Endothelial cell of umbilical vein (primary cell): ENCODE measurements at places on chromosomes 7 and 10. TPM values are rescaled to one million over a fixed set of nuclear protein-coding genes. Genes with fewer than 3 reads are reported as not detected.
A peak's percentile ranks its signal among the peaks of the same experiment; 100 is the strongest.

GRCh38 chr10:8360814-8361509, 306.5 kb downstream of the GATA3 start:
- DNase-seq, result no peak

GRCh38 chr7:103592844-103593243, 146.8 kb upstream of the SLC26A5 start:
- no peak for DNase-seq

GRCh38 chr7:28621369-28621841, 209.1 kb downstream of the CREB5 start:
- no peak for DNase-seq

GRCh38 chr10:469947-470338, 219.5 kb downstream of the DIP2C start:
- DNase-seq, result no peak

DNA sequence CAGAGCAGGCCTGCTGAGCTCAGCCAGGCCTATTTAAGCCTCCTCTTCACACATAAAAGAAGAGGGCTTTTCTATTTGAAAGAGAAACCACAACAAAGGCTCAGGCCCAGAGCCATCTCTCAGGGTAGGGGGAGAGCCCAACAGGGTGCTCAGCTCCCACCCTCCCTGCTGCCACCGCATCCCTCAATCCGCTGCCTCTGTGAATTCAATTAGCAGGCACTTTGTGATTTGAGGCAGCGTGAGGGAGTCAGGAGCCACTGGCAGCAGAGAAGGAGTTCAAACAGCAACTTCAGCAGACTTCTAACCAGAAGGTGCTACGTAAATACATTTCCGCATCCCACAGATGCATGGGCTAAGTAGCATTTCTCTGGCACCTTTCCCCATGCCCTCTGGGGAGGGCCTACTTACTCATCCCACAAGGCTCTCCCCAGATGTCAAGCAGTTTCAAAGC, 45.2 kb downstream of the LRRC20 start:
- no peak for DNase-seq

DNA sequence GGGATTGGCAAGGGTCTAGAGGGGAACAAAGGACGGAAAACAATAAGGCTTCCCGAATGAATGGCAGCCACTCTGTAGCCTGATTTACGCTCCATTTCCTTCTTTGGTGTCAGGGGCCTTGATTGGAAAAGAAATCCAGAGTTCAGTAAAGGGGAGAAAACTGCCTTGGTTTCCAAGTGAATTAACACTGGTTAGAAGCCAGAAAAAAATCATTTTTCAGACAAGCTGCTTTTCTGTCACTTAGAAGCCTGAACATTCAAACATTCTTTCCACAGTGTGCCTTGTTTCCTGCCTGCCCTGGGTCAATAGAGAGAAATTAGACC, 283 bp upstream of the TRDMT1 start:
- DNase-seq, result no peak

DNA sequence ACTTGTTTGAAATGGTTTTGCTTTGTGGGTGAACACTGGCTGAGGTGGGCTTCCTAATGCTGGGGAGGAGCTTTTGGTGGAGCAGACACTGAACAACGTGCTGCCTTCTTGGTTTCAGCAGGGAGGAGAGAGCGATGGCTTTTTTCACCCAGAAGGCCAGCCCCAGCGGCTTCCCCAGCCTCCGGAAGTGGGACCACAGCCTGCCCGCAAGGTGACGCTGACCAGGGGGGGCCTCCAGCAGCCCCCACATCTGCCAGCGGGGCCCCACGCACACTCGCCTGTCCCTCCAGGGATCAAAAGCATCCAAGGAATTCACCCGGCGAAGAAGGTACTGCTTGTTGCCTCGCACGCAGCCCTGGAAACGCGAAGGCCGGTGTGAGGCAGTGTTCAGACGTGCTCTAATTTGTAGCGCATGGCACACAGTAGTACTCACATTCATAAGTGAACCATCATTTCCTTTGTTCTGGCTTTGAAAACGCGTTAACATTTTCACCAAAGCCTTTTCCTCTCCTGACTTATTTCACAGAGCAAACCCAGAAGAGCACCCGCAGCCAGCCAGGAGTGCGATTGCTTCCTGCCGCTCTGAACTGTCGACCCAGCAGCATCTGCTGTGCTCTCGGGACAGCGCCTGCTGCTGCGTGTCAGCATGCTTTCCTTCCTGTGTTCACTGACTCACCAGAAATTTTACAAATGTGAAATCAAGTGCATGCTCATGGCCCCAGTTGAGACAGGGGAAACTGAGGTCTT, 48.4 kb downstream of the SHH start:
- DNase-seq, result peak; percentile 88

GRCh38 chr7:100099452-100099851, 1.7 kb downstream of the MCM7 start:
- DNase-seq, result peak; percentile 45

DNA sequence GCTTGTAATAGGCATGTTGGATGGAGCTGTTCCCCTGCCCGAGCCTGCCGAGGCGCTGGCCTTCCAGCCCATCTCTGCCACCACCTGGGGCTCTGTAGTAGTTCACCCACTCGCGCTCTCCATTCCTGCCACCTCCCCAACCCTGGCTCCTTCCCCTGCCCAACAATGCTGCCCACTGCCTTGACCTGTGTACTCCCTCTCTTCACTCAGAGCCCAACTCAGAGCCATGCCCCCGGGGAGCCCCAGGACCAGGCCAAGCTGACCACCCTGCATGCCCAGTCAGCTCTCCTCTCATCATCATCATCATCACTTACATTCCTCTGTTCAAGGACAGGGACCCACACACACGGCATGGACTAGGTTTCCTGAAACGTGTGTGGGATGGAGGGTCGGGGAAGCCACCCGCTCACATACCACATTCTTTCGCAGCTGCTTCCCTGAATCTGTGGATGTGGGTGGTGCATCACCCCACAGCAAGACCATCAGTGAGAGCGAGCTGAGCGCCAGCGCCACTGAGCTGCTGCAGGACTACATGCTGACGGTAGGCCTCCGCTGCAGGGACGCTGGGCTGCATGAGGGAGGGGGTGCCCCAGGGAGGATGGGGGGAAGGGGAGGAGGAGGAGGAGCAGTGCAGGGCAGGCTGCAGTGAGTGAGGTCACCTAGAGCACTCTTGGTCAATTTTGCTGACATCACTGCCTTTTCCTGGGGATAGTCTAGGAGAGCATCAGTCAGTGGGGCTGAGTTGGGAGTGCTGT, 15.6 kb downstream of the NACAD start:
- DNase-seq, result no peak

DNA sequence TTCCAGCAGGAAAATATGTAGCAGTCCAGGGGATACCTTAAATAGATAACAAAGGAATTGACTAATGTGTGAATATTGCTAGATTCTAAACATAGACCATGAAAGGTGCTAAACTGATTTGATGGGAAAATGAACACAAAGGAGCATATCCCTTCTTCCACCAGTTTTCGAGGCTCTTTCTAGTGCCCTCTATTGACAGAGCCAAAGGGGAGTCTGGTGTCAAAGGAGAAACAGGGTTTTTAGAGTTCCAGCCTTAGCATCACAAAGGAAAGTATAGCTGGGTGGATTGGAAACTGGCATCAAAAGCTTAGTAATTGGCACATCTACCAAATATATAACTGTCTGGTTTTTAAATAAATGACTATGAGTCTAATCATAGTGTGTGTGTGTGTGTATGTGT, 636.8 kb downstream of the ETV1 start:
- no peak for DNase-seq

GRCh38 chr10:2791774-2792443, 275.4 kb upstream of the PFKP start:
- no peak for DNase-seq

GRCh38 chr10:35961501-35961900, 319.4 kb upstream of the FZD8 start:
- no peak for DNase-seq

DNA sequence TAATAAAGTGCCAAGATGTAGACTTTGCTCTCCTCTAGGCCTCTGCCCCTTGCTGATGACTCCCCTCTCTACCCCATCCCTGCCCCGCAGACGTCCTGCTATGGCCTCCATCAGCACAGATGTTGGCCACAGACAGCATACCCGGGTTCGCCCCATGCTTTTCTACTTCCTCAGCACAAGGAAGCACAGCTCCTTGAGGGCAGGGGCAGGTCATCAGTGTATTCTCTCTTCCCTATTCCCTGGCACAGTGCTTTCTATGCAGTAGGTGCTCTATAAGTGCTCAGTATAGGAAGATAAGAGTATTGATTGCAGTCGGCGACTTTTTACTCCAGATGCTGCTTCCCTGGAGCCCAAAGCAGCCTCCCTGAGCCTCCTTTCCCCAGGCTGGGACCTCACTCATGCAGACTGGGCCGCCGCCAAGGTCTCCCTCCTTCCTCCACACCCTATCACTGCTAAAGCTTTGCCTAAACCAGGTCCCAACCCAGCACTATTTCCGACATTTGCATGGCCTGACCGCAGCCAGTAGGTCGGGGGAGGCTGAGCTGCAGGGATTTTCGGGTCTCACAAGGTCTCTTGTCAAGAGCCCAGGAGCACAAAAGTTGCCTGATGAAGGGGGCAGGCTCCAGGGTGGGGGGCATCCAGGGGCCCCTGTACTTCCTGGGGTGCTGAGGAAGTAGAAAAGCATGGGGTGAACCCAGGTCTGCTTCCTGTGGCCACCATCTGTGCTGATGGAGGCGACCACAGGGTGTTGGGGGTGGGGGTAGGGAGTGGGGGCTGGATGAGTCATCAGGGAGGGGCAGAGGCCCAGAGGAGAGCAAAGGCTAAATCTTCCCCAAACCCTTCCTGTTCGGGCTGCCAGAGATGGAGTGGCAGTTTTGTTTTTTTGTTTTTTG, 8.0 kb downstream of the CALHM3 start:
- no peak for DNase-seq

DNA sequence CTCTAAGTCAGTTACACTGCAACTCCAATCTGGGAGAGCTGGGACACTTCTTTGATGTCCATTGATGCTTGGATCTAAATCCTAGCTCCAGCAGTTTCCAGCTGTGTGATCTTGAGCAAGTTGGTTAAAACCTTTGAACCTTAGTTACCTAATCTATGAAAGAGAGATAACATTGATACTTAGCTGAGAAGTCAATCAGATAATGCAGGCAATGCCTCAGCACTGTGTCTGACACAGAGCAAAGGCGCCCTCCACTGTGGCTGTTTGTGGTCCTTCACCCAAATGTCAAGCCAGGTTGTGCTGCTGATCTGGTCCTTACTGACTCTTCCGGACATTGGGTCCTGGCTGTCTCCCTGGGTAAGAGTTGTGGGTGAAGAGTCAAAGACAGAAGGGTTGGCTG, 20.2 kb downstream of the DNTT start:
- no peak for DNase-seq

- DNase-seq, result no peak
Observed at GRCh38 chr10:34826857-34827766, 12.0 kb upstream of the PARD3 start.

HOXA3 gene
- 4.2 and 4.7 TPM in 2 replicates for polyA plus RNA-seq

UPK3BL2 gene
- polyA plus RNA-seq, result 18.2 and 35.4 TPM in 2 replicates

CDK14 gene
- polyA plus RNA-seq, result 5.2 and 5.5 TPM in 2 replicates

CHAT gene
- polyA plus RNA-seq, result not detected in 2 replicates
